ENCODE measurements at places on chromosomes 3 and 15. TPM values are rescaled to one million over a fixed set of nuclear protein-coding genes. Genes with fewer than 3 reads are reported as not detected.

The IL17RB gene
- total RNA-seq: not detected

The GLT8D1 gene
- total RNA-seq: 88.7 TPM

The GNB4 gene
- total RNA-seq: 47.5 TPM

The ACVR2B gene
- 2.7 TPM for total RNA-seq

The ITIH1 gene
- not detected for total RNA-seq
